ENCODE measurements at places on chromosomes 5 and 9. TPM values are rescaled to one million over a fixed set of nuclear protein-coding genes. Genes with fewer than 3 reads are reported as not detected.

GRCh38 chr5:133287500-133287899 is 235.7 kb downstream of the HSPA4 start:
- DNase-seq = peak; percentile 28

The ANXA6 gene
- total RNA-seq = 60.0 TPM

GRCh38 chr9:27499451-27499850 is 24.6 kb upstream of the IFNK start:
- DNase-seq = no peak

GRCh38 chr5:136130581-136130980 is 2.1 kb upstream of the SMAD5 start:
- DNase-seq = no peak

- no peak for DNase-seq
Measured at GRCh38 chr9:37301042-37301853, 121.2 kb upstream of the GRHPR start.

The PCDHA10 gene
- total RNA-seq = 0.33 TPM

The ZFAND5 gene
- 185 TPM for total RNA-seq

DNA sequence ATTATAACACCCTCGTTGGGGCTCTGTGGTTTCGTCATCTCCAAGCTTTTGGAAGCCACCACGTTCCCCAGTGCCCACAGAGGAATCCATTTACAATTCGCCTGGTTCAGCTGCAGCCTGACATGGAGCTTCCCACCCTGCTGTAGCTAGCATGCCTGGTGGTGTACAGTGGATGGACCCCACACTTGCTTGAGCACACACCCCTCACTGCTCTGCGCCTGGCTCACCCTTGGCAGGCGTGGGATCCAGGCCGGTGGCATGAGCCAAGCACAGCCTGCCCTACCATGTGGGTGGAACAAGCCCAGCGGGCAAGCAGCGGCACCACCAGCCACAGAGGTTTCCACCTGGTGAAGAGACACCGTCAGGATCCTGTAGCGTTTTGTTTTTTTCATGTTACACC is 1045.7 kb upstream of the CDH9 start:
- DNase-seq = no peak

GRCh38 chr5:2460098-2460497 is 291.4 kb downstream of the IRX2 start:
- DNase-seq = no peak

GRCh38 chr5:178080618-178081410 is 32.5 kb upstream of the N4BP3 start:
- DNase-seq = no peak

- no peak for DNase-seq
Measured at GRCh38 chr5:81105261-81105877, 127.8 kb upstream of the CKMT2 start.

GRCh38 chr5:26802944-26803343 is 235.4 kb downstream of the CDH9 start:
- DNase-seq = no peak

DNA sequence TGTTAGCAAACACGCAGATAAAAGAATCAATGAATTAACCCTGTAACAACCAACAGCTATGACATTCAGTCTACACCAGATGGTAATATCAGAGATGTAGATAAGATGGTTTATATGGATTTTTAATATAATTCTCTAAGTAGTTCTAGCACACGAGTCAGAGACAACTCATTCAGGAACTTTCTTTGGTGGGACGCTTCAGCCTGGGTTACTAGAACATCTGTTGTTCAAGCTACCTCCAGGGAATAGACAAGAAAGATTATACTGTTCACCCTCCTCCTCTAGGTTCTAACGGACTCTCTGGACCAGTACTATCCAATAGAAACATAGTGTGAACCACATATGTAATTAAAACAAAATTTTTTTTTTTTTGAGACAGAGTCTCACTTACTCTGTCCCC is 73.8 kb downstream of the RAPGEF1 start:
- no peak for DNase-seq
